Esophagus squamous epithelium (tissue), 5 donors: ENCODE measurements at places on chromosomes 7 and 10. TPM values are rescaled to one million over a fixed set of nuclear protein-coding genes. Genes with fewer than 3 reads are reported as not detected.

Gene MALRD1
- not detected for total RNA-seq

Gene DENND2A
- total RNA-seq = 1.1 TPM

Gene NUTM2E
- total RNA-seq = not detected

Gene AGAP4
- 2.3 TPM for total RNA-seq

Gene CASP2
- total RNA-seq = 13.6 TPM

Gene GRID1
- total RNA-seq = 0.03 TPM

Gene GSTO2
- total RNA-seq = 9.6 TPM

Gene LAMB1
- 22.5 TPM for total RNA-seq

Gene SPAG6
- total RNA-seq = not detected

Gene PNLIPRP2
- not detected for total RNA-seq

Gene SPDYE5
- not detected for total RNA-seq

Gene CYP3A7
- not detected for total RNA-seq

Gene NACAD
- total RNA-seq = not detected

Gene DYDC2
- total RNA-seq = not detected

Gene OPN1SW
- not detected for total RNA-seq

Gene TCF7L2
- 13.2 TPM for total RNA-seq

Gene CFAP58
- 0.13 TPM for total RNA-seq

Gene CALHM1
- total RNA-seq = not detected

Gene CALML5
- total RNA-seq = 21.2 TPM
